Lung (tissue), 17 donors: ENCODE measurements at places on chromosomes 3 and 15.
A peak's percentile ranks its signal among the peaks of the same experiment; 100 is the strongest.

- no peak for DNase-seq
These were observed 22.6 kb upstream of the SLCO2A1 start for GRCh38 chr3:134052370-134052769.

DNA sequence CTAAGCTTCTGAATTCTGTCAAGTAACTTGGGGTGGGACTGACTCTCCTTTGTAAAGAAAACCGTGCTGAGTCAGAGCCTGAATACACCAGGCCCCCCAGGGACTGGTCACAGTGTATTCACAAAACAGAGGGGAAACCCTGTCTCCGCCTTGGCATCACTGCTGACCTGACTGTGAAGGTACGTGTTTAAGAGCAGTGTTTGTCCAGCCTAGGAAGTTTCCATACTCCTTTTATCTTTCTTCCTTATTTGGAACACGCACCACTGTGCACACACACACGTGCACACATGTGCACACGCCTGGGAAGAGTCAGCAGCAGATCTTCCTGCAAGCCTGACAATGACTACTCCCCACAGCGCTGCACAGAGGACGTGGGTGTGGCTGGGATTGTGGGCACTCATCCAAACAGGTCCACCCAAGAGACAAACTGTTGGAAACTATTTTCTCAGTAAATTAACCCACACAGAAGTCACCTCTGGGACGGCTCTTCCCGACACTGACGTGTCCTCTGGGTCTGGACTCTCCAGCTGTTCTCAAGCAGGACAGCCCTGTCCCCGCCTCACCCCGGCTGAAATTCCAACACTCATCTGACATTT is 87.7 kb downstream of the ATP10A start:
- peak; percentile 18 for DNase-seq

DNA sequence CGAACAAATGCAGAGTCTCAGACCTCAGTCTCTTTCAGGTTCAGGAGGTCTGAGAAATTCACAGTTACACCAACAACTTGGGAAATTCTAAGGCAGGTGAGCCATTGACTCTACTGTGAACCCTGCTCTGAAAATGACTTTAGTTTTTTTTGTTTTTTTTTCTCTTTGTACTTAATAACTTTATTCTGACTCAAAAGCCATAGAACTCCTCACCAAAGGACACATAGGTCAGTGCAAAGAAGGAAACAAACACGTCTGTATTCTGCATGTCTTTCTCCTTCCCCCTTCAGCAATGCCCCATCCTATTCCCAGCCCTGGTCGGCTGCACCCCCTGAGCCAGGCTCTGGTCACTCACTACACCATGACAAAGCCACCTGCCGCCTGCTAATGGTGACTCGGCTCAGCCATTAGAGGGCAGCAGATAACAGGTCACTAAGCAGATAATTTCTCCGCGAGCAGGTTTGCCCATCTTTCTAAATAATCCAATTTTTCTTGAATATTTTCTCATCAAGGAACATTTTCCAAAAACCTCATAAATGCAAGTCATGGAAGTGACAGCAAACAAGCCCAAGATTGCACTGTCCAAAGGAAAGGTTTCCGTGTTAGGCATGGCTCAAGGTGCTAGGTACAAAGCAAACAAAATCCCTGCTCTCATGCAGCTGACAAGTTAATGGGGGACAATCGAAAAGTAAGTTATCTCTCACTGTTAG is 37.7 kb downstream of the TM4SF4 start:
- DNase-seq, result peak; percentile 77

DNA sequence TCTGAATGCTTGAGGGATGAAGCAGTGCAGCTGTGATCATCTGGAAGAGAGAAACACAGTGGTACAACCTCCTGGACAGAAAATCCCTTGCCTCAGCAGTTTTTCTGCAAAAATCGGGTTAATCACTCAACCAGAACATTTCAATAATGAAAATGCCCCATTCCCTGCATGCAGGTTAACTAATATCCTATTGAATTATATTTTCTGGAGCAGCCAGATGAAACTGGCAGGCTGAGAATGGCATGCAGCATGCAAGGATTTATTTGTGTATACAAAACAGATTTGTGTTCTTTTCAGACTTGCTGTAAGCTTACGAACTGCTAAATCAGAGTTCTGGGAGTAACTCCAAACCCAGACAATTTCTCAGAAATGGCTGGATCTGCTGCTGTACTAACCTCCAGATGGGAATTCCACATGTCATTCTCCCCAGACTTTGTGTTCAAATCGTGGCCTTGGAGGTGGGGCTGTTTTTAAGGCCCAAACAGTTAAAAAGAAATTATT is 39.1 kb downstream of the SLC9A9 start:
- DNase-seq, result peak; percentile 59

DNA sequence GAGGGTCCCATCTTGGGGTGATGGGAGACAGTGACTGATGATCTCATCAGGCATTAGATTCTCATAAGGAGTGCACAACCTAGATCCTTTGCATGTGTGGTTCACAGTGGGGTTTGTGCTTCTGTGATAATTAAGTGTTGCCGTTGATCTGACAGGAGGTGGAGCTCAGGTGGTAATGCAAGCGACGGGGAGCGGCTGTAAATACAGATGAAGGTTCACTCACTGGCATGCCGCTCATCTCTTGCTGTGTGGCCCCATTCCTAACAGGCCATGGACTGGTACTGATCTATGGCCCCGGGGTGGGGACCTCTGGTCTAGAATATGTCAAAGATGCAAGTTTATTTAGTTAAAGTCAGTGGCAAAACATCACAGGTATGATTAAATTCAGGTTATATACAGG is 8.7 kb downstream of the MEF2A start:
- DNase-seq, result no peak

GRCh38 chr15:43886558-43886957 is 59.8 kb downstream of the WDR76 start:
- no peak for DNase-seq

GRCh38 chr15:90782442-90782841 is 65.3 kb downstream of the BLM start:
- DNase-seq, result no peak

DNA sequence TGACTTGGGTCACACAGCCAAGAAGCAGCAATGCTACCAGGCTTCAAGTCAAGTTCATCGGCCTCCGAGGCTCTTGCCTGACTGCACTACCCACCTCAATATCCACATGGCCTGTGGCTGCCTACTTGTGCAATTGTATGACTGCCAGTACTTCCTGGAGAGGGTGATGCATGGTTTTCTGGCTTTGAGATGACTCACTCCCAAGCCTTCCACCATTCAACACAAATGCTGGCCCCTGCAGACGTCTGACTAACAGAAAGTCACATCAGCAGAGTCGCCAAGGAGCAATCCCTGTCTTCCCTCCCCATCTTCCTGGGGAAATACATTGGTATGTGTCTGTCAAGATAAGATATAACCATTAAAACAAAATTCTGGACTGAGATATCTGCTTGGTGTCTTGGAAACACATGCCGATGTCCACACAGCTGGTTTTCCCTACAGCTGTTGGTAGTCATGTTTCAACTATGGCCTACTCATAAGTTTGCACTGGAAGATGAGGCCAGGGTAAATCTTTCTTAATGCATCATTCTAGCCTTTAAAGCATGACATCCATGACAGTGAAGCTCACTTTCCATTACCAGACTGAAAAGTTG is 79.6 kb upstream of the SPATA12 start:
- peak; percentile 53 for DNase-seq

- no peak for DNase-seq
These were observed 203.7 kb downstream of the TJP1 start for GRCh38 chr15:29618586-29618985.

DNA sequence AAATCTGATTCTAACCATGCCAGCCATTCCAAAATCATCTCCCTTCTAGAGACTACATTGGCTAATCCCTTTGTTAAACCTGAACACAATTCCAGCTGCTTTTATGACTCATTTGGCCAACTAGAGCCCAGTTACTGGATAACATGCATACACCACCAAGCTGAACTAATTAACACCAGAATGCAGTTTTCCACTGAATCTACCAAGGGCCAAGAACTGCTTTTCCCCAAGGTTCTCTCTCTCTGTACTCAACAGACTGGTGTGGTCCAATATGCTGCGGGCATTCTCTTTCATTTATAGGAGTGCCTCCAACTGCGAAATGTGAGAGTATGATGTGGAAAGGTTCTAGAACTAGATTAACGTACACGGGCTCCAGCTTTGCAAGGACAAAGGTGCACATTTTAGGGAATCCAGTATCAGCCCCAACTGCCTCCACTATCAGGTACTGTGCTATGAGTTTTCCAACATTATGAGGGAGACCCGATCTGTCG is 1.5 kb downstream of the CHSY1 start:
- no peak for DNase-seq

DNA sequence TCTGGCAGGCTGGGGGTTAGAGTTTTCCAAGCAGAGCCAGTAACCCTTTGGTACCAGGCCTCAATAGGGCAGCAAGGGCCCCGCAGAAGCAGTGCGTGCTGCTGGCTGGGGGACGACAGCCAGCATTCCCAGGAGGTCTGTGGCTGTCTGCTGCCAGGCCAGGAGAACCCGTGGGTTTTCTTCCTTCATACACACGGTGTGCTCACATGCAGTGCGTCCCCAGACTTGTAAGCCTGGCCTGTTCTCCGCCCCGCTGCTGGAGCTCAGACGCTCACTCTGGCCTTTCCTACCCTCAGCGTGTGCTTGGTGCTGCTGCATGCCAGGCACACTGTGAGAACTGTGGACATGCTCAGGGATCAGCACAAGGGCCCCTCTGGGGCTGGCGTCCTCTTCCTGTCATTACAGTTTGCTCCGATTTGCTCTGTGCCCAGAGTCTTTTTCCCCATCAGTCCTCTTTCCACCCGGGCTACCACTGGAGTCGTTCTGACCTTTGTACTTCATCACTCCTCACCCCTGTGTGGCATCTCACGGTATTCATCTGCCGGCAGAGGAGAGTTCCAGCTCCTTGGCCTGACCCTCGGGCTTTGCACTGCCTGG is 149.5 kb downstream of the DNAJB8 start:
- no peak for DNase-seq

GRCh38 chr3:69585472-69585871 is 153.8 kb upstream of the MITF start:
- DNase-seq, result no peak

GRCh38 chr3:158261371-158261991 is 151.6 kb downstream of the RSRC1 start:
- no peak for DNase-seq

- DNase-seq, result no peak
These were observed 7.0 kb downstream of the EIF4A2 start for GRCh38 chr3:186790261-186790981.

GRCh38 chr15:41631880-41632470 is 28.2 kb upstream of the MGA start:
- no peak for DNase-seq

DNA sequence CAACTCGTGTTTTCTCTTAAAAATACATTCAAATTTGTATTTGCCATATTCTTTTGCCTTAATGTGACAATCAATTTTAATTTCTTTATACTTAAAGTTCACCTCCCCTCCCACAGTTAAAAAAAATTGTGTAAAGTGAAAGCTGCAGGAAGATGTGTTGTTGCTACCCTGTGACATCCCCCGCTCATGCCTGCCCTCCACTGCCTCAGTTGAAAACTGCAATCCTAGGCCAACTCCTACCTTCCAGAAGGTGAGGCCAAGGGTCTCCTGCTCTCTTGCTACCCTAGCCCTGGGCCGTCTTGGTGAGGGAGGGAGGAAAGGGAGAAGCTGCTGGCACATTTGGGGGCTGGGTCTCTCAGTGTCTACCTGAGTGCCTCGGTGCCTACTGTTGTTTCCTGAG is 57.0 kb upstream of the CMTM7 start:
- no peak for DNase-seq

GRCh38 chr3:98556164-98557130 is 24.7 kb downstream of the GPR15 start:
- DNase-seq, result no peak

DNA sequence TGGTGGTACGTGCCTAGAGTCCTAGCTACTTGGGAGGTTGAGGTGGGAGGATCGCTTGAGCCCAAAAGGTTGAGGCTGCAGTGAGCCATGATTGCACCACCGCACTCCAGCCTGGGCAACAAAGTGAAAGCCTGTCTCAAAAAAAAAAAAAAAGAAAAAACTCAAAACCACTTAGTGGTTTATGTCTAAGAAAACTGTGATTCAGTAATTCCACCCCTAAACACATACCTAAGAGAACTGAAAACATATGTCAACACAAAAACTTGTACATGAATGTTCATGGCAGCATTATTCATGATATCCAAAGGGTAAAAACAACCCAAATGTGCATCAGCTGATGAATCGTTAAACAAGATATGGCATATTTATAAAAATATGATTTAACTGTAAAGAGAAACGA is 14.3 kb downstream of the SPG21 start:
- no peak for DNase-seq

- DNase-seq, result peak; percentile 23
These were observed 6.2 kb upstream of the MAP1A start for GRCh38 chr15:43511012-43511885.

DNA sequence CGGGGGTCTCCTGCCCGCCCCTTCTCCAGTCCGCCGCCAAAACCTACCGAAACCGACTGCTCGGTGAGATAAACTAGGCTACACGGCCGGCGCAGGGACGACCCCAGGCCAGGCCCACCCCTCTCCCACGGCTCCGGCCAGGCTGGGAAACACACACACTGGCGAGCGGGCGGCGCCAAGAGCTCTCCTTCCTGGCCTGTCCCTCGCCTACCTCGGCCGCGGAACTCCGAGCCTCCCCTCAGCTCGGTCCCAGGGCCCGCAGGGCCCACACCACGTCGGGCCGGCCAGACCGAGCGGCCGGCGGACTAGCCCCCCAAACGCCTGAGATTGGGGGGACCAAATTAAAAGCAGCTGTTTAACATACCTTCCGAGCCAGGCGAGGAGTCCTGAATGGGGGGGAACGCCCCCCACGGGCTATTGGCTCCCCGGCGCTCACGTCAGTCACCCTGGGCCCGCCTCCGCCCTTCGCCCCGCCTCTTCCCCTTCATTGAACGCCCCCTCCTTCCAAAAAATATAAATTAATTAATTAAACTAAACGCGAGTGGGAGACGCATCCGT is 4.0 kb upstream of the SIN3A start:
- peak; percentile 92 for DNase-seq

GRCh38 chr3:67940210-67940952 is 286.0 kb upstream of the SUCLG2 start:
- peak; percentile 41 for DNase-seq

DNA sequence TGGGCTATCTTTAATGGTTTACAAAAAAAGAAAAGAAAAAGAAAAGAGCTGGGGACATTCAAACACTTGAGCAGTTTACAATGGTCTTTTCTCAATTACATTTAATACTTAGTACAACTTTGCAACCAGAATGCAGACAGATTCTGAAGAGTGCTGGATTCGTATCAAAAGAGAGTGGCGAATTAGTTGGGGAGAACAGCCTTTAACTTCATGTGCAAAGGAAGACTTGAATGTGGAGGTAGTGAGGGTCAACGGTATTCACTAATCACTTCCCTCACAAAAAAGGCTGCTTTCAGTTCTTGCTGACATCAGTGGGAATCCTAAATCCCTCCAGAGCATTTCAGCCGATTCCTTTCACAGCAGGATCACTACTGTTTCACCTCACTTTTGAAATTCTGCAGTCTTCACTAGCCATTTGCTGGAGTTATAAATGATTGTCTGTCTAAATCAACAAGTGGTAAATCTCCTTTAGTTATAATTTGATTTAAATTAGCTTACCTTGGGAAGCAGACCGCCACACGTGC is 323.0 kb upstream of the SEMA6D start:
- DNase-seq, result no peak
